ENCODE measurements at places on chromosomes 12 and 14.

DNA sequence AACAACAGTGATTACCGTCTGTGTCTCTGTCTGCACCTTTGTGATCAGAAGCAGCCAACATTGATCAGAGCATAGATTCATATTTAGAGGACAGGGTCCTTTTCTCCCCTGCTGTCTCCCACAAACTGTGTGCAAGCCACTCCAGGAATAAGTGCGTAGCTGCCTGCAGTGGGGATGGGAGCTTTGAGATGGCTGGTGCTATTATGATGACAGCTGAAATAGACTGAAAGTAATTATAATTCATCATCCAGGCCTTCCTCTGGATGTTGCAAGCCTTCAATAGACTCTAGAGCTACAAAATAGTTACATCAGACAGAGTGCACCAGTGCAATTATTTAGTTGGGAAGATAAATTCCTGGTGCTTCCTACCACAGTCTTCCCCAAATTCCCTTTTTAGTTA is 68.1 kb downstream of the BORCS5 start:
- no peak for ATAC-seq

- no peak for ATAC-seq
Observed at GRCh38 chr12:3973269-3973884, 100.2 kb upstream of the PARP11 start.

DNA sequence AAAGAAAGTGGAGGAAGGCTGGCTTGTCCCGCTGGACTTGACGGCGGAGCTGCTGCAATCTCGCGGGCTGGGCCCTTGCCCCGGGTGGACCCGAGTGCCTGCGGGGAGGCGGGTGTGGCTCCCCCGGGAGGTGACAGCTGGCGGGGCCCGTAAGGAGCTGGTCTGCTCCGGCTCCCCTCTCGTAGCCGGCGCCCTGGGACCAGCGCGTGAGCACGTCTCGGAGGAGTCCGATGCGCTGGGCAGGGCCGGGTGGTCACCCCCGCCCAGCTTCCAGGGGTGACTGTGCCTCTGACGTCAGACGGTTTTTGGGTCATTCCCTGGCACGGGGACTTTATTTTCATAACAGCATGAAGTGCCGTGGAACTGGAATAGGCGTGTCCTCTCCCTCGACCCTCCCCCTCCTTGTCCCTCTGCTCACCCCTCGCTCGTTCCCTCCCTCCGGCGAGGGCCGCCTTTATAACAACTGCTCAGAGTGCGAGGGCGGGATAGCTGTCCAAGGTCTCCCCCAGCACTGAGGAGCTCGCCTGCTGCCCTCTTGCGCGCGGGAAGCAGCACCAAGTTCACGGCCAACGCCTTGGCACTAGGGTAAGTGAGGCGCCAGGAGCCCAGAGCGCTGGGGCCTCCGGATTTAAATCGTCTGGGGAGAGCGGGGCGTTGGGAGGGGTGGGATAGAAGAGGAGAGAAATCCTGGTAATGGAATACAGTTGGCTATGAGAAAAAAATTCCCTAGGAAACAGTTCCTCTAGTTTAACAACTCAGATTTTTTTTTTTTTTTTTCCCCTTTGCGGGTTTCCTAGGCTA is at the start of gene GPRC5A:
Gene GPRC5A (plus strand): TSS at position 483 of the 801 bp plus-strand sequence. CDS start 16,688 bp downstream, outside the sequence.
- ATAC-seq: peak; percentile 52

DNA sequence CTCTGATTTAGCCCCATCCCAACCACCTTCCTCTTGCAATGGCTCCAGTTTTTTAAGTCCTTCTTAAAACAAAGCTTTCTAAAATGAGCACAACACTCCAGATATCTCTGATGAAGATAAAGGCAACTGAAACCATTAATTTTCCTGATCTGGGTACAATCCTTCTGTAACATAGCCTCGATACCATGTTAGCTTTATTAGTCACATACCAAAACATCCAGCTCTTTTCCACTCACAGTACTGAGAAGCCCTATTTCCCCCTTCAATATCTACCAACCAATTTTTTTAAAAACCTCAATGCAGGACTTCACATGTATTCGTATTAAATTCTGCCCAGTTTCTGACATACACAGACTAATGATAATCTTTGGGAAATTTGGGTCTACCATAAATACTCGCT is 105.9 kb downstream of the MED13L start:
- no peak for ATAC-seq
